Progenitor cell of endocrine pancreas (in vitro differentiated cells): ENCODE measurements at places on chromosomes 2 and 18.

- DNase-seq, result no peak
Observed at GRCh38 chr18:54558609-54559585, 32.1 kb upstream of the DYNAP start.

GRCh38 chr18:58364876-58365528, 263.9 kb downstream of the ALPK2 start:
- DNase-seq, result no peak

DNA sequence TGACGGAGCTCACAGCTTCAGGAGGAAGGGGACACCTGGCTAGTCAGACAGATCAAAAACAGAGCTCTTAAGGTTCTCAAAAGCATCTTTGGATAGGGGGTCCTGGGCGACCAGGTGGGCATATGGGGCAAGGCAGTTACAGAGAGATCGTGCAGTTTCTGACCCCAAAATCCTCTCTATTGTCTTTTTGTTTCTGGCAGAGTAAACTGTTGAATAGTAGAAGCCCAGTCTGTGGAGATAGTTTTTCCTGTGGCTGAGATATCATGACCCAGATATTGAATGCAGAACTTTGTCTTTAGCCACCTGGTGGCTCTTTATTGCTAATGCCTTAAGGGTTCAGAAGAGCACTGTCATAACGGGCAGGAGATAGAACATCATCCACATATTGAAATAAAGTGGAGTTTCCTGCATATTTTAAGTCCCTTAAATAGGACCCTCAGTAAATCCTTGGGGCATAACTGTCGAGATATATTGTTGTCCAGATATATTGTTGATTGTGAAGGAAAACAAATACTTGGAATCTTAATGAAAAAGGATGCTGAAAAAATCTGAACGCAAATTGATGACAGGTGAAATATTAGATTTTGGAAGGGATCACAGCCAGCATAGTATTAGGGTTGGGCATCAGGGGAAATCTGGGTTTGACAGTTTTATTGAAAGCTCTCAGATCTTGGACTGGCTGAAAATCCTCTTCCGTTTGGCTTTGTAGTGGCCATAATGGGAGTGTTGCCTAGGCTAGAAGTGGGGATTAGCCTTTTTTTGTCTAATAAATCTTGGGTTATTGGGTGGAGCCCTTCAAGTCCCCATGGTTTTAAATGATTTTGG, 14.1 kb upstream of the ZDBF2 start:
- DNase-seq, result no peak

DNA sequence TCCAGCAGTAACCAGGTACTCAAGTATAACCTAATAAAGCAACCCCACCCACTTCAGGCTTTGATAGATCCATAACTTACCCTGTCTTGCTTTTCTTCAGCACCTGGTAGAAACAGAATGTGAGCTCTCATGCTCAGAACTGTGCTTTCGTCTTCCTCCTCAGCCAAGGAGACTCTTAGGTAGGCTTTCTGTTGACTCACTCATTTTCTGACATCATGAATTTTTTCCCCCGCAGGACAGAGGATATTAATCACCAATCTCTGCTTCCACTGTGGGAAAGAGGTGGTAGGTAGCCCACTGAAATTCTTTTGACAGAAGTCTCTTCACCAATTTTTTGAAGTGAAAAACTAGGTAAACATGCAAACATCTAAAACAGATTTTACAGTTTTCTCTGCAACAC, 241.2 kb upstream of the KCNJ3 start:
- DNase-seq, result no peak

GRCh38 chr2:196851088-196851487, 41.9 kb upstream of the C2orf66 start:
- DNase-seq, result no peak

DNA sequence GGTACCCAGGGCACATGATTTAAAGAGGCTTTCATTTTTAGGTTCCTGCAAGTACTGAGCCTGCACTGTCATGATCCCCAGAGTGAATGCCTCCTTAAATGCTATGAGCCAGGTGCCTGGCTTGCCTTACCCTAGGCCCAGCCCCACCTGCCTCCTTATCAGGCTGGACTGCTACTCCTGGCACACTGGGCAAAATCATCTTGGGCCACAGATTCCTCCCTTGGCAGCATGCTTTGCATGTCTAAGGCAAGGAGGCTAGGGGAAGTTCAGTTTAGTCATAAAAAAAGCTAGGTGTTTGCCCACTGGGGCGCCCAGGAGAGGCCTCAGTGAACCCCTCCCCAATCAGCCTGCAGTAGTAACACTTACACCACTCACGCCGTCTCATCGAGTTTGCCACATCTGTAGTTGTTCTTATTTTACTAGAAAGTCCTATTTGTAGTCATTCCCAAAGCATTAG, 45.1 kb downstream of the LBH start:
- no peak for DNase-seq

GRCh38 chr18:54790109-54790508, 38.2 kb upstream of the RAB27B start:
- DNase-seq, result no peak

GRCh38 chr2:221981912-221982470, 316.8 kb downstream of the PAX3 start:
- DNase-seq, result no peak

- DNase-seq, result no peak
Observed at GRCh38 chr2:126880817-126881216, 17.9 kb upstream of the TEX51 start.

DNA sequence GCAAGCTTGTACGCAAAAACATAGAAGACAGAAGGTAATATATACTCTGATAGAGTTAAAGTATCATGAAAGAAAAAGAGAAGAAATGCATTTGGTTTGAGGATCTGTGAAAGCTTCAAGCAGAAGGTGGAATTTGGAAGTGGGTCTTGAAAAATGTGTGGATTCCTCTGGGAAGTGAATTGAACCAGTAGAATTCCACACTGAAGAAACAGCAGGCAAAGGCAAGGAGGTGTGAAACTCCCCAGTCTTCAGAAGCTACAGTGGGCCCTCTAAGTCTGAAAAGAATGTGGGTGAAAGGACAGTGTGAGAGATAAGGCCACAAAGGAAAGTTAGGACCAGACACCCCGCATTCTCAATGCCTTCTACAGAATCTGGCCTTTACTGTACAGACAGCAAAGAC, 25.6 kb downstream of the COBLL1 start:
- DNase-seq, result no peak

DNA sequence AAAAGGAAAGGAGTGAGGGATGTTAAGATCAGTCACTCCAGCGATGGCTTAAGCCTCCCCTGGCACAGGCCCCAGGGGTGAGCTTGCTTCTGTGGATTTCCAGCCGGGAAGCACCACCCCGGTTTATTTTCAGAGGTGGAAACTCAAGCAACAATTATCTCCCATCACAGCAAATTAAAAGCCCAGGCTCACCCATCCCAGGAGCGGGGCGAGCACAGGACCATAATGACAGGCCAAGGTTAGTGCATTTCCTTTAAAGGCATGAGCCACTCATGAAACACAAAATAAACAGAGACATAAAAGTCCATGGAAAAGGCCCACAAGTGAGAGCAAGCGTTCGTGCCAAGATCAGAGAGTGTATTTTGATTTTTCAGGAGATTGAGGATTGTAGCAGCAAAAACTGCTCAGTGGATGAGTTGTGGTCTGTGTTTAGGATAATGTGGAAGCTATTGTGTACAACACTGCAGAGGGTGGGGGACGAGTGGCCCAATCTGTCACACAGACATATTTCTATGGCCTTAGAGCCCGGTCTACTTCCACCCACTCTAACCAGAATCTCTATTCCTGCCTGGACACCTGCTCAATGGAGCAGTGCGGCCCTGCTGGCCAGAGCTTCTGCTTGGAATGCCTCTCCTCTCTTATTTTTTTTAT, 111.4 kb upstream of the CDC42EP3 start:
- DNase-seq, result no peak

DNA sequence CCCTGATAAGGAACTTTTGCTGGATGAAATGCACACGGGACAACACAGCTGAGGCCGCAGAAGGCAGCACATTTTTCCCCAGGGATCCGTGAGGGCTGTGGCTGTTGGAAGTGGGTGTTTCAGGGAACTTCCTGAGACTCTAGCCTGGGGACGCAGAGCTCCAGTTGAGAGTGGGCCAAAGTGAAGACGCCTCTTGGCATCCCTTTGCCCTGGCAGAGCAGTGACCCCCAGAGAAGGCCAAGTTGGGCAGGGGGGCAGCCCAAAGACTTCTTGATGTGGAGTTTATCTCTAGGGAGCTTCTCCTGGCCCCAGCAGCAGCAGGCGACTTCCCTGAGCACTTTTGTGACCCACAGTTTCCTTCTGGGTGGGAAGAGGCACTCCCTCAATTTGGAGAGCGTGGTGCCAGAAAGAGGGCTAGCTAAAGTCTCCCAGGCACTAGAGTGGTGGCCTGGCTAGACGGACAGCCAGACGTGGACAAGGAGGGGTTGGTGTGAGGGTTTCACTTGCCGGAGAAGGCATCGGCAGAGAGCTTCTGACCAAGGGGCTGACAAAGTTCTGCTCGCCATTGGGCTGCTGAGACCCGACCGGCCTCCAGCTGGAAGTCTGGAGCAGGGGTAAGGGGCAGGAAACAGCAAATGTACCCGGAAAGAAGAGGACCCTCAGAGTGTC, 108.8 kb downstream of the ACKR3 start:
- DNase-seq, result no peak

- DNase-seq, result no peak
Observed at GRCh38 chr2:148106331-148106730, 85.4 kb downstream of the MBD5 start.

DNA sequence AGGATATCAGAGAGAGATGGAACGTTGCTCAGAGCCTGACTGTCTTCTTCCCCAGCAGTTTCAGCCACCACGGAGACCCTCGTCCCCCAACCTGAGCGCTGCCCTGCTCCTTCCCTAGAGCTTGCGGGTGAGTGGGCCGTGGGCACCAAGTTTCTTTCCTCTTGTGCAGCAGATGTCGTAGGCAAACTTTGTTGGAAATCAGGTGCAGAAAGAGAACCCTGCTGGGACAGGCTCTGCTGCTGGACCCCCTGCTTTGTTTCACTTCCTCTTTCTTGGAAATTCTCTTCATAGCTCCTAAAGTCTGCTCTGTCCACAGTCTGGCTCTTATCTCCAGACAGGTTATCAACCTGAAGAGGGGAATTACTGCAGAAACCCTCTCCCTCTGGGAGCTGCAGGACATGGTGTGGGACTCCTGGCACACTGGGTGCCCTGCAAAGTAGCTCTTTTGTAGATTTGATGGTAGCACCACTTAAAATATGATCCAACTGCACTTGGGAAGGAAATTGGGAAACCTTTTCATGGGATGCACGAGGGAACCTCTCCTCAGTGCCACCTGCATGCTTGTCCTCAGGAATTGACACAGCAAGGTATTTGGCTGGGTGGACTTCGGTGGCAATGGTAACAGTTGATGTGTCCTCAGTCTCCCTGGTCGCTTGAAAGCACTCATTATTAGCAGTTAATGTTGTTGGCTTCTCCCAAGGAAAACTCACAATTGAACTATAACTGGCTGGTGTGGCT, 92.2 kb downstream of the ALPK2 start:
- no peak for DNase-seq

DNA sequence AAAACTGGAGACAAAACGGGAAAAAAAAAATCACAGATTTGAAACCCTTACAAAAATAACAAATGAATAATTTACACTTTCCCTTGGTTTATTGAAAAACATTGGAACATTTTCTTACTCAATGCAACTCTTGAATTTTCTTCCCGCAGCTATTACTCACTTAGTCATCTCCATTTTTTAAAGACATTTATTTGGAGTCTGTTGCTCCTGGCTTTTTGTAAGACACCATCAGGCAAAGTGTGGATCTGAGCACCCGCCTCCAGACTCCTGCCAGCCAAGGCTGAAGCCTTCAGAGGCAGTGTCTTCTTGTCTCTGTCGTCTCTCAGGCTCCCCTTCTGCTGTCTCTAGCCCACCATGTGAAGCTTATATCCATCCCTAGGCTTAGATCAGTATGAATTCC, 46.2 kb downstream of the TRIB2 start:
- no peak for DNase-seq

- DNase-seq, result no peak
Observed at GRCh38 chr2:31000970-31001369, 137.3 kb downstream of the GALNT14 start.

GRCh38 chr18:26977781-26978180, 112.3 kb upstream of the AQP4 start:
- no peak for DNase-seq

DNA sequence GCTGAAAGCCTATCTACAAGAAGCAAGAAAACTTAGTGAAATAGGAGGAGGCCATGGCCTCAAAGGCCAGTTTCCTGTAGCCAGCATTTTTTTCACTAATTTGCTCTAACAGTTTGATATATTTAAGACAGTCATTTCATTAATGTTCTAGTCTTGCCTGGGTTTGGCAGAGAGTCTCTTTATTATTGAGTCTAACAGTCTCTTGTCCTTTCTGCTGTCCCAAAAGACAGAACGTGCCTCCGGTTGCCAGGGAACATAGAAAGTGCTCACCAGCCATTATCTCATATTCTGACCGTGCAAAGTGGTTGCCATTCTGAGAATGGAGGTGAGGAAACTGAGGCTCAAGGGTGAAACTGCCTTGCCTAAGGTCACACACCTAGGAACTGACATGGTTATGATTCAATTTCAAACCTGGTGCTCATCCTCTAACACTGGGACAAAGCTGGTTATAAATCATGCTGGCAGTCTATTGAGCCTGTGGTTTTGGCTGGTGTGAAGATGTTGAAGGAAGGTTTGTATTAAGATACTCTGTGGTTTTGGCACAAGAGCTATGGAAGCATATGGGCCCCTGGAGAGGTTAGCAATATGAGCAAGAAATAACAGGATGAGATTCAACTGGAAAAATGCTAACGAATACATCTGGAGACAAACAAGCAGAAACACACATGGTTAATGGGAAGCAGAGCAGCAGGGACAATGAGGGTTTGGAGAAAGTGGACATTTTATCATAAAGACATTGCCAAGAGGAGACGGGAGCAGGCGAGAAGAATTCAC, 903.3 kb upstream of the KLHL29 start:
- DNase-seq, result no peak

- no peak for DNase-seq
Observed at GRCh38 chr2:150357770-150358467, 129.5 kb downstream of the RND3 start.

DNA sequence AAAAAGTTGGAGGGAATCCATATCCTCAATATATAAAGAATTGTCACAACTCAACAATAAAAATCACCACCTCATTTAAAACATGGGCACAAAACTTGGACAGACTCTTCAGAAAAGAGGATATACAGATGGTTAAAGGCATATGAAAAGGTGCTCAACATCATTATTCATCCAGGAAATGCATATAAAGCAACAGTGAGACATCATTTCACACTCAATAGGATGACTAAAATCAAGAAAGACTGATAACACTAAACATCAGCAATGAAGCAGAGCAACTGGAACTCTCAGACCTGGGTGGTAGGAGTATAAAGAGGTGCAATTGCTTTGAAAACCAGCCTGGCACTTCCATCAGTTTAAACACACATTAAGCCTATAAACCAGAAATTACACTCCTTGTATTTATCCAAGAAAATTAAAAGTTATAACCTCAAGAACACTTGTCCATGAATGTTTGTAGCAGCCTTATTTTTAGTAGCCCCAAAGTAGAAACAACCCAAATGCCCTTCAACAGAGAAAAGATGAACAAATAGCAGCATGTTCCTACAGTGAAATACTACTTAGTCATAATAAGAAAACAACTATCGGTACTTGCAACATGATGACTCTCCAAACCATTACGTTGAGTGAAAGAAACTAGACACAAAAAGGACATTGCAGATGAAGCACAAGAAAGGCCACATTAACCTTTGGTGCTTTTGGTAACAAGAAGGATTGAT, 79.1 kb upstream of the TANC1 start:
- DNase-seq, result no peak

GRCh38 chr2:38187541-38188011, 111.6 kb upstream of the CYP1B1 start:
- DNase-seq, result no peak
